ENCODE measurements at places on chromosomes 6 and 20.
A peak's percentile ranks its signal among the peaks of the same experiment; 100 is the strongest.

GRCh38 chr6:118537574-118537973, 10.5 kb upstream of the PLN start:
- DNase-seq = no peak

GRCh38 chr6:127225497-127225896, 41.2 kb upstream of the RNF146 start:
- no peak for DNase-seq

DNA sequence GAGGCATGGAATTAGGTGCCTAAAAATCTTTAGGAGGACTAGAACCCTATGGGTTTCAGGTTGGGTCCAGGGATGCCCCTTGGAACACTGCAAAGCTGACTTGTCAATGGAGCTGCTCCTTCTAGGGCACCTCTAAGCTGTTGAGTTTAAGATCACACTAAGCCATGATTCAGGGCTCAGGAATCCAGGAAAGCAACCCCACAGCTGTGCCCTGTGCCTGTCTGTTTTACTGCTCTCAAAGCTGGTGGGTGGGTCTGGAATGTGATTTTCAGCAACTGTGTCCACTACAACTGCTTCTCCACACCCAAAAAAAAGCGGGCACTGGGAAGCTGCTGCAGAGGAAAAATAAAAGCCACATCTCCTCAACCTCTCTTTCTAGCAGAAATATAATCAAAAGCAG, 310.4 kb upstream of the MOCS1 start:
- DNase-seq = no peak

GRCh38 chr6:139288496-139289040, 3.2 kb downstream of the TXLNB start:
- no peak for DNase-seq

- DNase-seq = no peak
These were observed 319.1 kb downstream of the ARHGAP18 start for GRCh38 chr6:129390900-129391299.

- DNase-seq = no peak
These were observed 73.9 kb upstream of the BACH2 start for GRCh38 chr6:90370493-90370959.

GRCh38 chr20:19571996-19572395, 186.1 kb upstream of the RIN2 start:
- no peak for DNase-seq

DNA sequence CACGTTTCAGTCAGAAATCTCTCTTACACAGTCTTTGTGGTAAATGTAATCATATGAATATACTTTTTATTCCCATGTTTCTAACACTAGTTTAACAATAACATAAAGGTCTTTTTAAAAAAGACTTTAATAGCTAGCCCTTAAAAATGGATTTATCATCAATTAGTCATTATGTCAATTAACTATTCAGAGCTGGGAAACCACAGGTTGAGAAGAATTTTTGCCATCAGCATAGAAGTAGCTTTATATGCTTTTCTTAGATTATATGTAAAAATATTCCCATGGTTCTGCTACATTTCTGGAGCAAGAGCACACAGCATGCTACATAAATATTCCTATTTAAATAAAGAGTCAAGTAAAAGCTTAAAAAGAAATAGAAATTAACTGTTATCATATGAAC, 35.5 kb downstream of the ASCC3 start:
- DNase-seq = no peak

DNA sequence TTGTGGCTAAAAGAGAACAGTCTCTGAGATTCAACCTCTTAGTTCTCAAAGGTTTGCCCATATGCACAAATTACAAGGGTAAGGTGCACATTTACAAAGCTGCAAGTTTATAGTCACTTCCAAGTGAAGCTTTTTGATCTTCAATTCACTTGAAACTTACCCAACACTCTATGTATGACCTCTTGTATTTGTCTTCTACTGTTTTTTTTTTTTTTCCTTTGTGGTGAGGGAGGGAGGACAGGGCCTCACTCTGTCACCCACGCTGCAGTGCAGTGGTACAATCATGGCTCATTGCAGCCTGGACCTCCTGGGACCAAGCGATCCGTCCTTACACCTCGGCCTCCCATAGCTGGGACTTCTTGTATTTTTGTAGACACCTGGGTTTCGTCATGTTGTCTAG, 4.5 kb upstream of the FOXO3 start:
- no peak for DNase-seq

DNA sequence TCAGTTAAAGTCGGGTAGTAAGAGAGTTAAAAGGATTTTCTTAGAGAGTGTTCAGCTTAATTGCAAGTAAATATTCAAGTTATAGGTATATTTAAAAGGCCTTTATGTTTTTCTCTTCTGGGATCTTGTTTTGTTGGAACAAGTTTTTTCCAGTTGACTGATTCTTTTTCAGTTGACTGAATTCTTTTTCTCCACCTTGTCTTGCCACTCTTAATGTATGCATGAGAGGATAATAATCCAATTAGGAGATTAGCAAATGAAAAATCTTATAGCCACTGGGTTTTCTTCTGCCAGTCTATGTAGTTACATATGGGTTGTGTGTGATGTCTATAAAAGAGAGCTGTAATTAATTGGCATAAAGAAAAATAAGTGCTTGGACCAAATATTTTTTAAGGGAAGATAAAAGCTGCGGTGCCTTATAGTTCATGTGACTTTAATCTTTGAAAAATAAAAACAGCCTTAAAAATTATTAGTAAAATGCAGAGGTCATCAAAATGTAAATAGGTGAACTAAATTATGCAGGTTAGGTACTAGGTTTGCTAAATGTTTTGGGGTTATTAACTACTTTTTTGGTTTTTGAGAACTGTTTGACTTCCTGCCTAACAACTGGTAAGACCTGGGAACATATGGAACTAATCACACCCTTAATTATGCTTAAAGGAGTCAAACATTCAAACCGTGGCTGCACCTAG, 367.2 kb downstream of the HTR1B start:
- no peak for DNase-seq

GRCh38 chr6:75855052-75855451, 106.0 kb downstream of the MYO6 start:
- no peak for DNase-seq

DNA sequence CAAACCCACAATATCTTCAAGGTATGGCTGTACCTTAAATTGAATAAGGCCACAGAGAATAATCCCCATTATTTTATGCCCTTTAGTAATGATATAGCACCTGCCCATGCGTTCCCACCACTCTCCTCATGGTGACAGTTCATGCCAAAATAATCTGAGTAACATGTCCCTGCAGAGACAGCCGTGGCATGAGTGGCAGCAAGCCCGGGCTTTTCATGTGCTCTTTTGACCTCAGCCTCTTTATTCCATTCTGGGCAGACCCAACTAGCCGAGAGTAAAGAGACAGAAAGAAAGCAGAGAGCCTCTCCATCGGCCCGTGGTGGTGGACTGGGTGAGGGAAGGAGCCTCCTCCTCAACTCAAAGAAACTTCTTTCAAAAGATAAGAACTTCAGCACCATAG, 19.9 kb upstream of the POPDC3 start:
- DNase-seq = no peak

- DNase-seq = no peak
These were observed 70.1 kb downstream of the HECA start for GRCh38 chr6:139204978-139205377.

DNA sequence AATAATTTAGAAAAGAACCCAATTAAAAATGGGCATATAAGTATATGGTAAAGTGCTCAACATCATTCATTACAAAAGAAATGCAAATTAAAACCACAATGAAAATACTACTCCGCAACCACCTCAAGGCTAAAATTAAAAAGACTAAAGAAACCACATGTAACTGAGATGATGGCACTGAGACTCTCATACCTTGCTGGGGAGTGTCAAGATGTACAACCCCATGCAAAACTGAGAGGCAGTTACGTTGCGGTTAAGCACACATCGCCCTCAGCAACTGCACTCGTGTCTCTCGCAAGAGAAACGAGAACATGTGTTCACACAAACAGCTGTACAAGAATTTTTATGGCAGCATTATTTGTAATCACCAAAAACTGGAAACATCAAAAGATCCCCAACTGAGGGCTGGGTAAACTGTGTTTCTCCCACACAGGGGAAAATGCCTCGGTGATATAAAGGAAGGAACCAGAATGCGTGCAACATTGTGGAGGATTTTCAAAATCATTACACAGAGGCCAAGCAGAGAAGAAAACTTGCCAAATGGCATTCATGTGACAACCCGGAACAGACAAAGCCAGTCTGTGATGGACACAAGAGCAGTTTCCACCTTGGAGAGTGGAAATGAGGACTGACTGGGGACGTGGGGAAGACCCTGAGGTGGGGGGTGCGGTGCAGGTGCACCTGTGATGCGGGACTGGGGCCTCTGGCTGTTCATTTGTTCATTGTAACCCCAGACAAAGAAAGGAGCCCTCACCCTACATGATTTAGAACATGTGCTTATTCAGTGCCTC, 144.9 kb downstream of the WDR27 start:
- peak; percentile 8 for DNase-seq

DNA sequence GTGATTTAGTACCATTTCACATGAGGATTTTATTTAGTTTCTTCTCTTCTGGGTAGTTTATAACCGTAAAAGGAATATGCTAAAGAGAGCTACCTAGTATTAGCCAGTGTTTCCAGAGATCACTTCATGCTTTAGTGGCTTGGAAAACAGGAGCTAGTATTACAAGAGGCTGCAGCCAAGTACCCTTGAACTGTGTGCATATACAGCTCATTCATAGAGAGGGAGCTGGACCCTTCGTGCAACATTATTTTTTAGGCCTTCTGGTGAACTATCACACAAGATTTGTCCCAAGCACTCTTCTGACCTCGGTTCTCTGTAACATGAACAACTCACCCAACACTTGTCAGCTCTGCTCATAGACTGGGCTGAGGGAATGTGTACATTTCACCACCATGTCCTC, 74.9 kb upstream of the RIN2 start:
- no peak for DNase-seq
